ENCODE measurements at places on chromosomes 16 and 17.

DNA sequence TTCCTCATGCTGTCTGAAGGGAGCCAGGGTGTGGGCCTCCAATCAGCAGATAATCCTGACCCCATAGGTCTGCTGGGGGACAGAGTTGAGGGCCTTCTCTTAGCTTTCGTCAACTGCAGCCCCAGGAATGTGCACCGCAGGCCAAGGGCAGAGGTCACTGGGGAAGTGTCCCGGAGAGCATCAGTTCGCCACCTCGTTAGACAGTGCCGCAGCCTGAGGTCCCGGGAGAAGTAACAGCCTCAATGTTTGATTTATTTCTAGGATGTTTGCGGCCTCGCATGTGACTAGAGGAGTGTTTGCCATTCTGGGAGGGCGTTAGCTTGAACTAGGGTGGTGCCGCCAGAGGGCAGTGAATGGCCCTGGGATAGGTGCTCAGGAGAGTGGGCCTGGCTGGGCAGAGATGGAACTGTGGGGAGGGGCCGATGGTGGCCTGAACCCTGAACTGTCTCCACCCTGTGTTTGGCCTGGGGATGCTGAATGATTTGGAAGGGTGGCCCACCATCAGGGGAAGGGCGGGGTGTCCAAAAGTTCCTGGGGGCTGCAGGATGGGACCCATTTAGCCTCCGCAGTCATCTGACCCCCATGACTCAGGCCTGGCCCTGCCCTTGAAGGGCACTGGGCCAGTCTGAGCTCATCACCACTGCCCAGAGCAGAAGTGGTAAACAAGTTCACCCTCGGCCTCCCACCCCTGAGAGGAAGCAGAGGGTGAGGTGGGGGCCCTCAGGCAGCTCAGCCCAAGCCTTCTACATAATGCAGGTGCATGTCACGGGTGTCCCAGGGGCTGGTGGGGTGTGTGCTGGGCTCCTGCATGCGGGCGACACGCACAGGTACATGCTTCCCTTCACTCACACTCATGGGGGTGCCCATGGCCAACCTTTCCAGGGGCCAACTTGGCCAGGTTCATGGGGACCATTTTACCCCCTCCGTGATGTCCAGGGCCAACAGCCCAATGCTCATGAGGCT is 12.4 kb upstream of the TAC4 start:
- no peak for DNase-seq

GRCh38 chr17:79414063-79414792 is 196.6 kb downstream of the RBFOX3 start:
- DNase-seq, result no peak

GRCh38 chr16:58107228-58107627 is 22.0 kb downstream of the CFAP20 start:
- DNase-seq, result no peak

- DNase-seq, result no peak
Observed at GRCh38 chr17:30170415-30170987, 53.9 kb downstream of the NSRP1 start.

DNA sequence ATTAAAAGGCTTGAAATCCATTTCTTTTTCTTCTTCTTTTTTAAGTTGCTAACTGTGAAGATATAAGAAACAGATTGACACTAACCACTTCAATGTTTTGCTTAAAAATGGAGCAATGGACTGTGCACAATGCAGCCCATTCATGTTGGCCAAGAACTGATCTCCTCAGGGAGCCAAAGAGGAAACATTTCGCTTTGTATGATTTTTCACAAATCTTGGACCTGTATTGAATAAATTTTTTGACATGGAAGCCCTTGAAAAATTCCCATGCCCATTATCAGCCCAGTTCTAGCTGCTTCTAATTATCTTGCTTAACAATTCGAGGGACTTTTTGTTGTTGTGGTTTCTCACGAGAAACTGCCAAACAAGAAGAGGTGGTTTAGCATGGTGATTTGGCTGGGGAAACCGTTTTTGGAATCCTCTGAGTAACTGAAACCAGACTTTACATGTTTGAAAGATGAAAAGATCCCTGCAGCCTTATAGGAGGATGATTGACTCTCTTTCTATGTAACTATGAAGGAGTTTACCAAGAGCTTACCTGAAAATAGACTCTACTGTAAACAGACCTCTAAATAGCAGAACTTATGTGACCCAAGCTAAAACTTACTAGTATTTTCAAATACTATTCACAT is 1389.4 kb upstream of the GOT2 start:
- no peak for DNase-seq

- no peak for DNase-seq
Observed at GRCh38 chr17:30969989-30970830, 629 bp upstream of the RNF135 start.

- no peak for DNase-seq
Observed at GRCh38 chr16:57661936-57662906, 5.9 kb upstream of the ADGRG3 start.

GRCh38 chr16:17564856-17565255 is 94.1 kb upstream of the XYLT1 start:
- DNase-seq, result no peak

- DNase-seq, result no peak
Observed at GRCh38 chr17:10099051-10099571, 99.3 kb downstream of the GAS7 start.

- no peak for DNase-seq
Observed at GRCh38 chr16:16183562-16183961, 39.7 kb downstream of the ABCC6 start.

GRCh38 chr16:53804467-53804866 is 100.5 kb downstream of the FTO start:
- no peak for DNase-seq

DNA sequence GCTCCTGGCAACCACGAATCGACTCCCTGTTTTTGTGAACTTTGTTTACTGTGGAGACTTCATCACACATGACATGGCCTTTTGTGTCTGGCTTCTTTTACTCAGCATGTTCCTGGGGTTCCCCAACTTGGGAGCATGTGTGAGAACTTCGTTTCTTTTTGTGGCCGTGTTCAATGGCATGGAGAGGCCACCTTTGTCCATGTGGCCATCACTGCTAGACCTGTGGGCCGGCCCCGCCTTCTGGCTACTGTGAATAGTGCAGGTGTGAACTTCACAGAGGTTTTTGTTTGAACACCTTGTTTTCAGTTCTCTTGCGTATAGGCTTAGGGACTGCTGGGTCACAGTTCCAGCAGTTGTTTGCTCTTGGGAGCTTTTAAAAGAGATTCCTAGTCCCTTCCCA is 5.7 kb upstream of the SLC38A8 start:
- DNase-seq, result no peak

- no peak for DNase-seq
Observed at GRCh38 chr17:41682631-41683030, 6.1 kb upstream of the EIF1 start.

DNA sequence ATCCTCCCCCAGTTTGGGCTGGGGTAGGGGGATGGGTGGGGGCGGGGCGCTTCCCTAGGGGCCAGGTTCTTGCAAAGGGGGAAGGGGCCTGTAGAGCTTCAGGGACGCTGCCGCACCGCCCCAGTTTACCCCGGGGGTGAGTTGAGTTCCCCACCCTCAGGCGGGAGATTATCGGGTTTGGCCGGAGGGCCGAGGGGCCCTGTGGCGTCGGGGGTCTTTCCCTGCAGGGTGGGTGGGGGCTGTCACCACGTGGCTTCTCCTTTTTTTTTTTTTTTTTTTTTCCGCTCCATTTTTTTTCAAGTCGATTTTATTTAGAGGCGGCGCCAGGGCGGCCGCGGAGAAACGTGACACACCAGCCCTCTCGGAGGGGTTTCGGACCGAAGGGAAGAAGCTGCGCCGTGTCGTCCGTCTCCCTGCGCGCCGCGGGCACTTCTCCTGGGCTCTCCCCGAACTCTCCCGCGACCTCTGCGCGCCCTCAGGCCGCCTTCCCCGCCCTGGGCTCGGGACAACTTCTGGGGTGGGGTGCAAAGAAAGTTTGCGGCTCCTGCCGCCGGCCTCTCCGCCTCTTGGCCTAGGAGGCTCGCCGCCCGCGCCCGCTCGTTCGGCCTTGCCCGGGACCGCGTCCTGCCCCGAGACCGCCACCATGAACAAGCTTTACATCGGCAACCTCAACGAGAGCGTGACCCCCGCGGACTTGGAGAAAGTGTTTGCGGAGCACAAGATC is at the start of gene IGF2BP1:
Gene IGF2BP1, plus strand, starts transcription at position 283 of the 724 bp plus-strand sequence. Its CDS starts 361 bp downstream, at position 644.
- no peak for DNase-seq

GRCh38 chr17:28115046-28115445 is 72.6 kb downstream of the NLK start:
- no peak for DNase-seq

DNA sequence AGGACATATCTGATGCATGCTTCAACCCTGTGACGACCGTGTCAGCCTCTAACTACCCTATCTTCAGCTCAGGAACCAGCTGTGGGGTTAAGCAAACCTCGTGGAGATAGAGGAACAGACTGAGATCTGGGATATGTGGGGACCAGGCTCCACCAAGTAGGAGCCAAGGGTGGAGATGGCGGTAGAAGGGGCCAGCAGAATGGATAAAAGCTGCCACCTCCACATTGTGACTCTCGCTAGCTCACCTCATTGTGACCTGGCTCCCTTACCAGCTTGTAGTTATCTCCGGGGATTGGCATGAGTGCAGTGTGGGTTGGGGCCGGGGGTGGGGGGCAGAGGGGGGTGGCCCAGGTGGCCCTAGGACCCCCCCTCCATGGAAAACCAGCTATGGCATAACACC is at the start of gene SPEM2:
Gene SPEM2, plus strand, starts transcription at position 301 of the 400 bp plus-strand sequence. Its CDS starts 73 bp downstream, at position 374.
- DNase-seq, result no peak

GRCh38 chr16:57482845-57483545 is 3.3 kb downstream of the DOK4 start:
- DNase-seq, result no peak

DNA sequence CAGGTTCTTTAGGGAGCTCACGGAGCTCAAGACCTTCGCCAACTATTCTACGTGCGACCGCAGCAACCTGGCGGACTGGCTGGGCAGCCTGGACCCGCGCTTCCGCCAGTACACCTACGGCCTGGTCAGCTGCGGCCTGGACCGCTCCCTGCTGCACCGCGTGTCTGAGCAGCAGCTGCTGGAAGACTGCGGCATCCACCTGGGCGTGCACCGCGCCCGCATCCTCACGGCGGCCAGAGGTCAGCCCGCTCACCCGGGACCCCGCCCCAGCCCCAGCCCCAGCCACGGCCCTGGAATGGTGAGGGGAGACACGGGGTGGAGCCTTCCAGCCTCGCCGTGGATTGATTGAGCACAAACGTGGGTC is 13.5 kb downstream of the SARM1 start:
- DNase-seq, result no peak

GRCh38 chr17:1834380-1835149 is 4.8 kb downstream of the RPA1 start:
- DNase-seq, result no peak

- no peak for DNase-seq
Observed at GRCh38 chr17:56679115-56679776, 85.7 kb downstream of the NOG start.

DNA sequence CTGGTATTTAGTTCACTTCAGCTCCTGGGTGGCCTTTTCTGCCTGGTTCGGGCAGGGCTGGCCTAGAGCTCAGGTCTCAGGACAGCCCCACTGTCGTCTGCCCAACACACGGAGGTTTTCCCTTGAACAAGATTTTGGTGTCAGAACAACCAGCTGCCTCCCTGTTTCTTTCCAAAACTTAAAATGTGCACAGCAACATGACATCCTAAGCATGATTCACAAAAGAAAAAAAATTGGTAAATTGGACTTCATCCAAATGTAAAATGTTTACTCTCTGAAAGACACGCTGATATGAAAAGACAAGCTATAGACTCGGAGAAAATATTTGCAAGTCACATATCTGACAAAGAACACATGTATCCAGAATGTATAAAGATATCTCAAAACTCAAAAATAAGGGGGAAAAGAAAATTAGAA is 197.8 kb upstream of the CHMP6 start:
- DNase-seq, result no peak

- DNase-seq, result no peak
Observed at GRCh38 chr17:39738568-39738901, 797 bp downstream of the GRB7 start.

- DNase-seq, result no peak
Observed at GRCh38 chr16:7089751-7090150, 242.9 kb upstream of the RBFOX1 start.

DNA sequence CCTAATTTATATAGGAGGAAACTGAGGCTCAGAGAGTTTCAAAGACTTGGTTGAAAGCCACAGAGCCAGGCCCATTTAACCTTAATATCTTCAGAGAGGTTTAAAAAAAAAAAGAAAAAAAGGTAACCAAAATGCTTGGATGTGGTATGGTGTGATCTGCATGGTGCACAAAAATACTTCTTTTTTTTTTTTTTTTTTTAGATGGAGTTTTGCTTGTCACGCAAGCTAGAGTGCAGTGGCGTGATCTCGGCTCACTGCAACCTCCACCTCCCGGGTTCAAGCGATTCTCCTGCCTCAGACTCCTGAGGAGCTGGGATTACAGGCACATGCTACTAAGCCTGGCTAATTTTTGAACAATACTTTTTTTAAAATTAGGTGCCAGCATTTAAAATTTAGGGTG is 101.8 kb downstream of the XYLT1 start:
- no peak for DNase-seq

DNA sequence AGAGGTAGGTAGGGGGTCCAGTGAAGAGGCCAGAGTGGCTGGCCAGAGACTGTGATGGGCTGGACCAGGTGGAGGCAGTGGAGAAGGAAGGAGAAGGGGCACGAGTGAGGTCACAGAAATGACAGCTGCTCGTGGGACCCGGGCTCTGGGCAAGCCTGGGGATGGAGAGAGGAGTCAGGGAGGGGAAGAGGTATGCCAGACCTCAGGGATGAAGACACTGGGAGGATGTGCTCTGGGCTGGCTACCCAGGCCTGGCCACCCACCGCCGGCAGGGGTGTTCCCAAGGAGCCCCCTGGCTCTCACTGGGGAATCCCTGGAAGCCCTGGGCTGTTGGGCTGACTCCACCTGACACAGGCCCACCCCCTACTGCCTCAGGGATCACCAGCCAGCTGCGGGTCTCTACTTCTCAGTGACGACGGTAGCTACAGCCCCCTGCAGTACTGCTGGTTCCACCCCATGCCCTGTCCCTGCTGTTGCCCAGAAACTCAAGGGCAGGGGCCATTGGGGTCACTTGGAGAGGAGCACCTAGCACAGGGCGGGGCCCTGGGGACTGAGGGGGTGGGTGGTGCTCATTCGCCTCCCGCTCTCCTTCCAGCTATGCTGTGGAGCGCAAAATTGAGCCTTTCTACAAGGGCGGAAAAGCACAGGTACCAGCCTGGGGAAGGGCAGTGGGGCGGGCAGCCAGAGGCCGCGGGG is 1.8 kb downstream of the TBL3 start:
- DNase-seq, result no peak

- no peak for DNase-seq
Observed at GRCh38 chr16:16033208-16033717, 83.8 kb downstream of the ABCC1 start.
